ENCODE measurements at places on chromosomes 2 and 18.

- DNase-seq, result no peak
Observed at GRCh38 chr2:209331291-209331844, 92.5 kb upstream of the MAP2 start.

GRCh38 chr2:157326698-157327097, 1.1 kb upstream of the ERMN start:
- DNase-seq, result no peak

- DNase-seq, result no peak
Observed at GRCh38 chr2:119112770-119113488, 45.6 kb downstream of the C1QL2 start.

- no peak for DNase-seq
Observed at GRCh38 chr18:3323900-3324299, 62.0 kb downstream of the MYL12B start.

- DNase-seq, result no peak
Observed at GRCh38 chr18:34639687-34640086, 70.4 kb upstream of the DTNA start.

- DNase-seq, result no peak
Observed at GRCh38 chr18:77677536-77677935, 427.9 kb downstream of the GALR1 start.

- DNase-seq, result no peak
Observed at GRCh38 chr2:39648580-39648979, 17.1 kb upstream of the TMEM178A start.

DNA sequence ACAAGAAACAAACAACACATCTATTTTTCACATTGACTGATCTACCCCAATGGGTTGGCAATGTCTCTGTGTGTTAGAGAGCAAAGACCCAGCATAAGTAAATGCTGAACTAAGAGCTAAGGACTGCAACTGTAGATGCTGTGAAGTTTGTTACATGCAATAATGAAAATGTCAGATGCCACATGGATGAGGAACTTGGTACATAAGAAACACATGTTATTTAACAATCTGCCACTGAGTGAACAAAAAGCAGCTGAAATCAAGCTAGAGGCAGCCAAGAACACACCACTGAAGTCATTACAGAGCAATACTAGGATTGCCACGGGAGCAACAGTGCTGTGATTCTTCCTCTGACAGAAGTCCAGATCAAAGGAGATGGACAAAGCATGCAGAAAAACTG, 389.4 kb downstream of the CDH2 start:
- DNase-seq, result no peak

DNA sequence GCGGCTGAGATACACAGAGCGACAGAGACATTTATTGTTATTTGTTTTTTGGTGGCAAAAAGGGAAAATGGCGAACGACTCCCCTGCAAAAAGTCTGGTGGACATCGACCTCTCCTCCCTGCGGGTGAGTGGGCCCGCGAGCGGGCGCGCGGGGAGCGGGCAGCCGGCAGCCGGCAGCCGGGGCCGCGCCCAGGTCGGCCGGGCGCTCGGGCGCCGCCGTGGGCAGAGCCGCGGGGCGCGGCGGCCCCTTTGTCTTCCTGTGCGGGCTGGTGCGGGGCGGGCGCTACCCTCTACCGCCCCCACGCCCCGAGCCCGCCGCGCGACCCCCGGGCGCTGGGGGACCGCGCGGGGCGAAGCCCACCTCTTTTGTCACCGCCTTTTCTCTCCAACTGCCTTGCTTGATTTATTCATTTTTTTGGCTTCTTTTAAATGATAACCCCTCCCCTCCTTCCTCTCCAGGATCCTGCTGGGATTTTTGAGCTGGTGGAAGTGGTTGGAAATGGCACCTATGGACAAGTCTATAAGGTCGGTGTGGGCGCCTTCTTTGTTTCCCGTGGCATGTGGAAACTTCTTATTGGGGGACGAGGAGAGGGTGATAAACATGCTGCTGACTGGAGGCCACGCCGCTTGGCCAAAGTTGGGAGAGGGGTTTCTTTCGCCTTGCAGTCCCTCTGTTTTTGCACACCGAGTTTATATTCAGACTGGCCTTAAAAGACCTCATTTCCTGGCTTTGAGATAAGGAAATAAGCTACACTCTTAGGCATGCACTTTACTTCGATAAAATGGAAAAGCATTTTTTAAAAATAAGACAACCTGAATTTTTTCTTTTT, 722 bp downstream of the MAP4K4 start:
- DNase-seq, result peak; percentile 21

DNA sequence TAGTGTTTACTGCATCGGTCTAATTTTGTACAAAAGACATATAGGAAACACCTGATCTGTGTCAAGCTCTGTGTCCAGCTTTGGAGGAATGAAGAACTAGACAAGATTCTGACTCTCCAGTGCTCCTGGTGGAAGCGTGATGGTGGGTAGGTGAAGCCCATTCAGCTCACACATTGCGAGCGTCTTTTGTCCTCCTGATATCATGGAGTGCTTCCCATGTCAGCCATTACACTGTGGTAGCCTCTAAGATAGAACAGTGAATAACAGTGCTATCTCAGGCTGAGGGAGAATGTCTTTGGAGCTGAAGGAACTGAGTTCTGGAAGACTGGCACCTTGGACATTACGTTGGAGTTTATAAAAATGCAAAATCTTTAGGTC, 350.2 kb downstream of the CYRIA start:
- no peak for DNase-seq

DNA sequence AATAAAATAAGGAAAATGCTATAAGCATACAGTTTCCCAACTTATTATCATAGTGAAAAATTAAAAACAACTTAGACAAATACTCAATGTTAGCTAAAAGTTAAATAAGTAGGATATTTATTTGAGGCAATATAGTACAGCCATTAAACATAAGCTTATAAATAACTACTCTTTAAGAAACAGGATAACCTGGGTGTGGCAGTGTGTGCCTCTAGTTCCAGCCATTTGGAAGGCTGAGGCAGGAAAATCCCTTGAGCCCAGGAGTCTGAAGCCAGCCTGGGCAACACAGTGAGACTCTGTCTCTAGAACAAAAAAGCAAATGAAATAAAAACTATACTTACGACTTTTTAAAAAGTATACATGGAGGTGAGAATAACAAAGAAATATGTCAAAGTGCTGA, 39.7 kb downstream of the VIL1 start:
- no peak for DNase-seq

DNA sequence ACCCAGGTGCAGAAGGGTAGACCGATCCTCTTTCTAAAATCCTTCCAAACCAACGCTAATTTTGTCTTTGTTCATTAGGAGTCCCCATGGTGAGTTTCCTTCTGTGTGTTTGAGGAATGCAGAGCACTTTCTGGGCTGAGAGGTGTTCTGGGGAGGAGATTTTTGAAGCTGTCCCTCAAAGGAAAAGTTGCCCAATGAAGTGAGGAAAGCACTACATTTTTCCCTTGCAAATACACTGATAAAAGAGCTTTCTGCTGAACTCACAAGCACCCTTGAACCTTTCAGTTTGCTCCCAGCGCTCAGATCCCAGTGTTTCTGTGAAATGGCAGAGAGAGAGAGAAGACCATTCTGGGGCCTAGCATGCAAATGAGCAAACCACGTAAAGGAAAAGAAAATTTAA, 299.6 kb upstream of the FANCL start:
- DNase-seq, result no peak

All from CD8-positive, alpha-beta T cell (primary cell).